ENCODE measurements at places on chromosomes 1 and 21.

- no peak for DNase-seq
These were observed 789 bp upstream of the PTPN14 start for GRCh38 chr1:214552174-214552608.

GRCh38 chr1:157960773-157961172 lies 32.7 kb upstream of the KIRREL1 start:
- DNase-seq: no peak

GRCh38 chr1:182257369-182258063 lies 134.1 kb downstream of the GLUL start:
- no peak for DNase-seq

GRCh38 chr1:34696230-34696629 lies 58.6 kb upstream of the GJB5 start:
- no peak for DNase-seq

- DNase-seq: no peak
These were observed 156.7 kb downstream of the NR5A2 start for GRCh38 chr1:200184196-200184595.

DNA sequence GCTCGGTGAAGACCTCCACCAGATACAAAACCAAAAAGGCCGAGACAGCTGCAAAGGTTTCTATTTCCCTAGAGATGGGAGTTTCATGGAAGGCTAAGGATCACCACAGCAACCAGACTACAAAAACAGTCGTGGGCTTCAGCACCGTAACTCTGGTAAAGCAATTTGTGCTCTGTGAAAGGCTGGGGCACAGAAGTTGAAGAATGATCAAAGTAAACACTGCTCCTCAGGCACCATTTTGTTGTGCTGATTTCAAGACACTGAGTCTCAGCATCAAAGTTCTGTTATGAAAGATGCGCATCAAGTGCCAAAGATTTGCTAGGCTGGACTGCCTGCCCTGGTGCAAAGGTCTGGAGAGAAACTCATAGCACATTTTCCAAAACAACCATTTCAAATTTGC lies 116.2 kb downstream of the TGFBR3 start:
- DNase-seq: no peak

Measured in GM19239 (cell line).